Neural progenitor cell (in vitro differentiated cells): ENCODE measurements at places on chromosomes 2 and 18.
A peak's percentile ranks its signal among the peaks of the same experiment; 100 is the strongest.

- H3K27ac ChIP-seq: no peak overlapping the region
- H3K27me3 ChIP-seq: no peaks in the 10 kb centered on the region
- no peaks in the 10 kb centered on the region for H3K4me1 ChIP-seq
- DNase-seq: no peak
- no peak overlapping the region for H3K4me3 ChIP-seq
Measured at GRCh38 chr2:167817908-167818307, 429.5 kb downstream of the STK39 start.

- no peaks in the 10 kb centered on the region for H3K27me3 ChIP-seq
- H3K4me1 ChIP-seq: peaks cover 20% of the 10 kb centered on the region
- H3K27ac ChIP-seq: no peak overlapping the region
- H3K4me3 ChIP-seq: no peak overlapping the region
Measured at GRCh38 chr2:101327863-101328394, 19.4 kb upstream of the RNF149 start.

DNA sequence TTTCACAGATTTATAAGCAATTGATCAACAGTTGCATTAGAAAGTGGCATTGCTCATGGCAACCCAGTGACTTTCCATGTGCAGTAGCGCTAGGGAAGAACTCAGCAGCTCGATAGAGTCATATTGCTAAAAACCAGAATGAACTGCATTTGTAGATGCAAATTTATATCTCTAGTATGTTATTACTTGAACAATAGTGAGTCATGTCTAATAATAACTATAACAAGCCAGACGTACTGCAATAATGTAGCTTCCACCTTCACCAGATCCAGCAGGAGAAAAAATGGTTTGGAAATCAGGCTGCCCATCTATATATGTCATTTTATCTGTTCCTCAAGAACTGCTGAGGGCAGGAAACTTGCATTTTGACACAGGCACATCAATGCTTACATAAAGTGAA lies 66.5 kb upstream of the FIGN start:
- H3K36me3 ChIP-seq: no peaks in the 10 kb centered on the region
- no peaks in the 10 kb centered on the region for H3K27me3 ChIP-seq
- H3K4me3 ChIP-seq: no peak overlapping the region
- H3K27ac ChIP-seq: no peak overlapping the region
- no peak for DNase-seq

DNA sequence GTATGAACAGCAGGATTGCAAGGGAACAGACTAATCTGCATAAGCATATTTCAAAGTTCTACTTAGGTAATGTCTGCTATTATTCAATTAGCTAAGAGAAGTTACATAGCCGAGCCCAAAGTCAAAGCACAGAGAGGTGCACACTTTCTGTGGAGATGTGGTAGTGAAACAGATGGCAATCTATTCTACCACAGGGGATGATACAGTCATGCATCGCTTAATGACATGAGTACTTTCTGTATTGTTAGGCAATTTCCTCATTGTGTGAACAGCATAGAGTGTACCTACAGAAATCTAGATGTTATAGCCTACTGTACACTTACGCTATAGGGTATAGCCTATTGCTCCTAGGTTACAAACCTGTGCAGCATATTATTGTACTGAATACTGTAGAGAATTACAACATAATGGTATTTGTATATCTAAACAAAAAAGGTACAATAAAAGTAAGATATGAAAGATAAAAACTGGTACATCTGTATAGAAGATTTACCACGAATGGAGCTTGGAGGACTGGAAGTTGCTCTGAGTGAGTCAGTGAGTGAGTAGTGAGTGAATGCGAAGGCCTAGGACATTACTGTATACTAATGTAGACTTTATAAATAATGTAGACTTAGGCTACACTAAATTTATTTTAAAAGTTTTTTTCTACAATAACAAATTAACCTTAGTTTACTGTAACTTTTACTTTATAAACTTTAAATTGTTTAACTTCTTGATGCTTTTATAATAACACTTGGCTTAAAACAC lies 197.6 kb downstream of the MBD5 start:
- H3K4me3 ChIP-seq: no peak overlapping the region
- H3K27ac ChIP-seq: no peak overlapping the region
- DNase-seq: no peak
- no peaks in the 10 kb centered on the region for H3K27me3 ChIP-seq
- no peaks in the 10 kb centered on the region for H3K4me1 ChIP-seq
- H3K36me3 ChIP-seq: peaks cover 4% of the 10 kb centered on the region

- no peak overlapping the region for H3K4me3 ChIP-seq
- peaks cover 22% of the 10 kb centered on the region for H3K4me1 ChIP-seq
- no peaks in the 10 kb centered on the region for H3K27me3 ChIP-seq
- H3K36me3 ChIP-seq: no peaks in the 10 kb centered on the region
- H3K27ac ChIP-seq: peak overlapping the region; percentile 21
Measured at GRCh38 chr2:29373870-29374269, 258.7 kb downstream of the CLIP4 start.

DNA sequence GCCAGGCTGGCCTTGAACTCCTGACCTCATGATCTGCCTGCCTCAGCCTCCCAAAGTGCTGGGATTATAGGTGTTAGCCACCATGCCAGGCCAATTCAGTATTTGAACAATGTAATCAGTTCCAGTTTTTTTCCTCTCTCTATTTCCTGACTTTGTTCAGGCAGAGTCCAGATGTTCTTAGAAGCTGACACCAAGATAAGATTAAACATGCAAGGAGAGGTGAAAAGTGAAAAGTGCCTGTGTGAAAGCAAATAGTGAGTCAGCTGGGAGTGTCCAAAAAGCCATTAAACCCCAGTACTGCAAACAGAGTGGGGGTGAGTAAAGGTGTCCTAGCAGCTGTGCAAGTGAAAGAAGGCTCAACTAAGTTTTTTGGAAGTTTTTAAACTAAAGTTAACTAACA lies 231.5 kb downstream of the PTH2R start:
- DNase-seq: no peak
- no peaks in the 10 kb centered on the region for H3K27me3 ChIP-seq
- H3K36me3 ChIP-seq: no peaks in the 10 kb centered on the region
- H3K4me3 ChIP-seq: no peak overlapping the region
- no peaks in the 10 kb centered on the region for H3K4me1 ChIP-seq

DNA sequence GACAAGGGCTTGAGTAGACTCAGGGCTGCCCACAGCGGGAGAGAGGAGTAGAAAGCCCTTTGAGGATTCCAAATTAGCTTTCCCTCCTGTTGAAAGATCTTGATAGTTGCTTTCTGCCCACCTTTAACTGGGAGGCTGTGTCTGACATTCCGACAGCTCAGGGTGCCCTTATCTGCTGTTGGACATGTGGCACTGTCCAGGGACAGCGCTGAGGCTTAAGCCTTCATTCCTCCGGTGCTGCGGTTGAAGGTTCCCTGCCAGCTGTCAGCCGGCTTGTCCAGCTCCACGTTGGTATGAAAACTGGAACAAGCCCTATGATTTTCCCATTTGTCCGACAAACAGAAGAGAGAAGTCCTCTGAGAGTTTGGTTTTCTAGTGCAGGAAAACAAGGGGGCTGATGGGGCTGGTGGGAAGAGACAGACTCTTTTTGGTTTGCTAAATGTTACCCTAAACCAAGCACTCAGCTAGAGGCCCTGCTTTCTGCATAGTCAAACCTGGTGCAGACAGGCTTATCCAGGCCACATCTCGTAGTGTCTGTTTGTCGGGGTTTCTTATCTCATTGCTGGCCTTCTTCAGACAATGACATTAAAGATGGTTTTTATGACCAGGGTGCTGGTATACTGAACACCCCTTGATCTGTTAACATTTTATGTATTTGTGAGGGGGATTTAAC lies 24.5 kb downstream of the GREB1 start:
- H3K27me3 ChIP-seq: no peaks in the 10 kb centered on the region
- peaks cover 63% of the 10 kb centered on the region for H3K4me1 ChIP-seq
- H3K27ac ChIP-seq: peak overlapping the region; percentile 34

GRCh38 chr2:24459224-24460161 lies 31.6 kb upstream of the NCOA1 start:
- H3K4me3 ChIP-seq: no peak overlapping the region
- no peak overlapping the region for H3K27ac ChIP-seq
- no peak for DNase-seq
- H3K27me3 ChIP-seq: no peaks in the 10 kb centered on the region

DNA sequence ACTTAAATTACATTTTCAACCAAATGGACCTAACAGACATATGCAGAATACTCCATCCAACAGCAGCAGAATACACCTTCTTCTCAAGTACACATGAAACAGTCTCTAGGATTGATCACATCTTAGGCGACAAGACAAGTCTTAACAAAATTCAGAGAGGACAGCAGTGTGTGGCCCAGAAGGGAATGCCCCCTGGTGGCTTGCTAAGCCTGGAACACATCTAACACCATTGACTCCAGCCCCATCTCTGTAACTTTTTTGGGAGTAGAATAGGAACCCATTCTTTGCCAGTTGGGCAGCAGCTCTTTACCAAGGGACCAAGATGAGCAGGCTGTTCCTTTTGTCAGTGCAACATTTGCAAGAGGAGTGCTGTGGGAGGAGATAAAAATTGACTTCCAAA lies 249.9 kb downstream of the PLCL1 start:
- H3K4me3 ChIP-seq: no peak overlapping the region
- H3K4me1 ChIP-seq: no peaks in the 10 kb centered on the region
- H3K27me3 ChIP-seq: no peaks in the 10 kb centered on the region
- DNase-seq: peak; percentile 53
- no peaks in the 10 kb centered on the region for H3K36me3 ChIP-seq

DNA sequence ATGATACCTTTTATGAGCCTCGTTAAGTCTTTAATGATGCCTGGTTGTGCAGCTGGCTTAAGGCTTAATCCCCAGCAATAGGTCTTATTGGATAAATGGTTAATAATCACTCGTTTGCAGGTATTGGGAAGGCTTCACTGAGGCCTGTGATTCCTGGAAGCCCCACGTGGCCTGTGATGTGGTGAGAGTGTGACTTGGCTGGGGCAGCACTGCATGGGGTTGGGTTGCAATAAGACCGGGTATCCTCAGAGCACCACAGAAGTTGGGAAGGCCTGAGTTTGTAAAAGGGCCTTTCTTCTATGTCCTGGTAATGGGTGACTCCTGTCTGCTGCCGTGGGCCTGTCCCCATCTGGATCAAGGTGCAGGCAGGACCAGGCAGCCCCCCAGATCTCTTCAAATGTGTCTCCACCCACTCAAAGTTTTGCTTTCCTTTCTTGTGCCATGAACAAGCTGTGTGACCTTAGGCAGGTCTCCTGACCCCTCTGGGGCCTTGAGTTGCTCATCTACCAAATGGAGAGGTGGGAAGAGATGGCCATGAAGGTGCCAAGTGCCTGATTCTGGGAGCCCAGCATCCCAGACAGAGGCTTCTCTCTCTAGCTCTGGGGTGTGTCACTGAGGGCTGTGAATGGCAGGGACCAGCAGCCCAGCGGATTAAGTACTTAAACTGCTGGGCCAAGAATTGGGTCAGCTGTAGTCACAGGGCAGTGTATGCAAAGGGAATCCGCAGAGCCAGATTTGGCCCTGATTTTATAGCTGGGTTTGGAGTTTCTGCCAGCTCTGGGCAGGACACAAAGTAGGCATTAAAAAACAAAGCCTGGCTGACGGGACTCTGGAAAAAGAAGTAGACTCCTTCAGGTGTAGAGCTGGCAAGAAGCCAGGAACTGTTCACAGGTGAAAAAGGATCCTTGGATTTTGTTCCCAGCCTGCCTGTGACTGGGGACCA lies 24.4 kb downstream of the LBH start:
- no peaks in the 10 kb centered on the region for H3K36me3 ChIP-seq
- no peak overlapping the region for H3K4me3 ChIP-seq
- no peak overlapping the region for H3K27ac ChIP-seq
- peak; percentile 43 for DNase-seq
- peaks cover 12% of the 10 kb centered on the region for H3K4me1 ChIP-seq

- no peaks in the 10 kb centered on the region for H3K36me3 ChIP-seq
- peaks cover 17% of the 10 kb centered on the region for H3K4me1 ChIP-seq
- H3K27me3 ChIP-seq: no peaks in the 10 kb centered on the region
- no peak overlapping the region for H3K27ac ChIP-seq
- DNase-seq: no peak
Measured at GRCh38 chr2:17520761-17521160, 2.5 kb upstream of the RAD51AP2 start.

GRCh38 chr2:91442246-91442905 lies 2750.9 kb downstream of the RPIA start:
- H3K27me3 ChIP-seq: no peaks in the 10 kb centered on the region
- no peaks in the 10 kb centered on the region for H3K4me1 ChIP-seq
- peak; percentile 2 for DNase-seq
- no peak overlapping the region for H3K27ac ChIP-seq
- no peaks in the 10 kb centered on the region for H3K36me3 ChIP-seq

GRCh38 chr2:136075476-136075875 lies 42.5 kb downstream of the CXCR4 start:
- no peak overlapping the region for H3K4me3 ChIP-seq
- H3K36me3 ChIP-seq: no peaks in the 10 kb centered on the region
- no peaks in the 10 kb centered on the region for H3K27me3 ChIP-seq

GRCh38 chr2:108447947-108448677 lies 894 bp upstream of the GCC2 start:
- peak overlapping the region; percentile 82 for H3K4me3 ChIP-seq
- peaks cover 15% of the 10 kb centered on the region for H3K4me1 ChIP-seq
- H3K27ac ChIP-seq: peak overlapping the region; percentile 36
- no peaks in the 10 kb centered on the region for H3K27me3 ChIP-seq
- H3K36me3 ChIP-seq: peaks cover 3% of the 10 kb centered on the region
- no peak for DNase-seq

GRCh38 chr2:10382354-10383061 lies 65.6 kb downstream of the ODC1 start:
- peak; percentile 17 for DNase-seq
- no peaks in the 10 kb centered on the region for H3K27me3 ChIP-seq
- H3K4me3 ChIP-seq: no peak overlapping the region

DNA sequence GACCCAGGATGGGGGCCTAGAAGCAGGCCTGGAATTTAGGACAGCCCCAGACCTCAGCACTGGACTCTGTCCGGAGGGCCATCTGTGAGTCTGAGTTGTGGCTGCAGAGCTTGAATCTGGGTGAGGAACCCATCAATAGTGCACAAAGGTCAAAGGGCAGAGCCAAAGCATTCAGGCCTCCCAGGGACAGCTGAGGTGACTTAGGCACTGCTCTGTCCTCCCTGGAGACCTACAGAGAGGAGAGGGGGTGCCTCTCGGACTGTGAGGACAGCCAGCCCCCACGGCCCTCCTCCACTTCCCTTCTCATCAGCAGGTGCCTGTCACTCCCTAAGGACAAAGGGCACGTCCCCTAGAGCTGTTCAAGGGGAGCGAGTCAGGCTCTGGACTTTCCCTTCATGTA lies 25.1 kb upstream of the PRLH start:
- peaks cover 6% of the 10 kb centered on the region for H3K4me1 ChIP-seq
- peak; percentile 38 for DNase-seq
- no peaks in the 10 kb centered on the region for H3K27me3 ChIP-seq
- no peak overlapping the region for H3K4me3 ChIP-seq
- H3K27ac ChIP-seq: no peak overlapping the region

GRCh38 chr2:150520887-150521664 lies 33.6 kb upstream of the RND3 start:
- H3K4me1 ChIP-seq: no peaks in the 10 kb centered on the region
- H3K36me3 ChIP-seq: no peaks in the 10 kb centered on the region
- no peak for DNase-seq
- no peak overlapping the region for H3K27ac ChIP-seq
